ENCODE measurements at places on chromosomes 7 and 10. TPM values are rescaled to one million over a fixed set of nuclear protein-coding genes. Genes with fewer than 3 reads are reported as not detected.

The KCND2 gene
- polyA plus RNA-seq, result not detected

The TMEM139 gene
- polyA plus RNA-seq, result 97.5 TPM

The ABCC2 gene
- polyA plus RNA-seq, result 91.7 TPM

The TEX36 gene
- polyA plus RNA-seq, result not detected

The EBF3 gene
- polyA plus RNA-seq, result 1.4 TPM

The MOGAT3 gene
- 69.3 TPM for polyA plus RNA-seq

The PRPS1L1 gene
- polyA plus RNA-seq, result not detected

The RASA4 gene
- 31.1 TPM for polyA plus RNA-seq

DNA sequence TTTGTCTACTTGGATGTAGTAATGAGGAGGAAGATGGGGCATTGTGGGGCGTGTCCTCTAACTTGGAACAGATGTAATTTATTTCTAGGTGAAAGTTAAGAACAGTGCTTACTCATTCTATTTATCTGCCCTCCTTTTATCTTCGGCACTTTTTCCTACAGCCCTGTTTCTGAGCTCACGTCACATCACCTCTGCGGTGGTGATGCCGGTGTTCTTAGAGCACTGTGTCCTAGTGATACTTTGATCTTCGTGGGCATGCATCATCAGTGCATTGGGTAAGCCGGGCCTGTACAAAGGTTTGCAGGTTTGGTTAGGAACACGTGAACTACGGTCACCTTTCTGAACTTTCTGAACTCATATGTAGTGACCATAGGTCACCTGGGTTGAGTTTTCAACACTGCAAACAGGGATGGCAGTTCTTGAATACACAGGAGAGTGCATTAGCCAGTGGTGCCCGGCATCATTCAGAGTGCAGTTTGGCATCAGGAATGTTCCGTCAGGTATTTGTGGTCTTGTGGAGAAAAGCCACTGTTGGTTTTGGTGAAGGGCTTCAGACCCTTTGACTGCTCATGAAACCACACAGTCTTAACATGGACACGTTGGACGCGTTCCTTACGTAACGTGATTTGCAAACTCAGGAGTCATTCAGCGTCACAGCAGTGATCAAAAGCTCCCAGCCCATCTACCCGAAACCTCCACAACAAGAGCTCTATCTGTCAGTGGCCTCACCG lies 5.6 kb downstream of the POR start:
- DNase-seq, result peak; percentile 97

DNA sequence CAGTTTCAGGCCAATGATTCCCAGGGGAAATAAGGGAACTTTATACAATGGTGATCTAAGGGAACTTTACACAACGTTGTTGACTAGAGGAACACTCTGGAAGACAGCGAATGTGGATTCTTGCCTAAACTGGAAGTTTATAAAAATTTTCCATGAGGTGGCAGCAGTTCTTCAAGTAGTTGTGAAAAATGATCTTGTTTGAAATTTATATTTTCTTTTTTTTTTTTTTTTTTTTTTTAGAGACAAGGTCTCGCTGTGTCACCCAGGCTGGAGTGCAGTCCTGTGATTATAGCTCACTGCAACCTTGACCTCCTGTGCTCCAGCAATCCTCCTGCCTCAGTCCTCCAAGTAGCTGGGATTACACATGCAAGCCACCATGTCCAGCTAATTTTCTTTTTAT lies 32.1 kb upstream of the GTF2I start:
- DNase-seq, result peak; percentile 36

DNA sequence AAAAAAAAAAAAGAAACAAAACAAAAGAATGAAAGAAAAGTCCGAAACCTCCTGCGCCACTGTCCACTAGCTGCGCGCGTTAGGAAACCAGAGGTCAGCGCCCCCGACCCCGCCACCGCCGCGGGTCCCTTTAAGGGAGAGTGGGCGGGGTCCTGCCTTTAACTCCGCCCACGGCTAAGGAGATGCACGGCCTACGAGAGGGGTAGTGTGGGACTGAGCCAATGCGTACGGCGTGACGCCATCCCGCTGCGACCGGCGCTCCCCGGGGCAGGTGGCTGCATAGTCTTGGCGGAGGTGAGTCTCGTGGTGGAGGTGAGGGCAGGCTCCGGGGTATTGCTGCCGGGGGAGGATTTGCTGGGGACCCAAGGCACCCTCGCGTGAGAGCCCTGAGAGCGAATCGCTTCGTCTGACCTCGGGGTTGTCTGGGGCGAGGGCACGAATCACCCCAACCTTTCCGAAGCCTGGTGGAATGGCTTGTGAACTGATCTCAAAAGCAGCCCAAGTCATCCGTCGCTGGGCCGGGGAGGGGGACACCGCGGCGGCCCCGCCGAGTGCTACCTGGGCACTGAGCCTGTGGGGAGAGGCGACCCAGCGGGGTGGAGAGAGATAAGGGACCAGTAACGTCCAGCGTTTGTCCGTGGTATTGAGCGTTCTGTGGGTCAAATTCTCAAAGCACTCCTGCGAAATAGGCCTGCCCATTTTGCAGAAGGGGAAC lies at the start of gene MRPS17:
Gene MRPS17 (plus strand): TSS at position 241 of the 715 bp plus-strand sequence. CDS start 1,319 bp downstream, outside the sequence.
- DNase-seq, result peak; percentile 97

GRCh38 chr10:13959443-13960359 lies 371.0 kb downstream of the FRMD4A start:
- no peak for DNase-seq

DNA sequence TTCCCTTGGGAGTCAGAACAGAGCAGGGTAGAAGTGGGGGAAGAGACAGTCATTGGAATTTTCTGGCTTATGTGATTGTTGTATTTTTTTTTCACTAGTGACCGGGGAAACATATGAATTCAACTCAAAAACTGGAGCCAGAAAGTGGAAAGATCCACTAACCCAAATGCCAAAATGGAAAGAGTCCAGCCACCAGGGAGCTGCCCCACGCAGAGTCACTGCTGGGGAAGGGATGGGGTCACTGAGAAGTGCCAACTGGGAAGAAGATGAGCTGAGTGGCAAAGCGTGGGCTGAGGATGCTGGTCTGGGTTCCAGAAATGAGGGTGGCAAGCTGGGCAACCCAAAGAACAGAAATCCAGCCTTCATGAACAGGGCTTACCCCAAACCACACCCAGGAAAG lies 69.2 kb downstream of the CDHR3 start:
- no peak for DNase-seq

- peak; percentile 29 for DNase-seq
These were observed 393.6 kb upstream of the GALNT17 start for GRCh38 chr7:70738151-70738885.

DNA sequence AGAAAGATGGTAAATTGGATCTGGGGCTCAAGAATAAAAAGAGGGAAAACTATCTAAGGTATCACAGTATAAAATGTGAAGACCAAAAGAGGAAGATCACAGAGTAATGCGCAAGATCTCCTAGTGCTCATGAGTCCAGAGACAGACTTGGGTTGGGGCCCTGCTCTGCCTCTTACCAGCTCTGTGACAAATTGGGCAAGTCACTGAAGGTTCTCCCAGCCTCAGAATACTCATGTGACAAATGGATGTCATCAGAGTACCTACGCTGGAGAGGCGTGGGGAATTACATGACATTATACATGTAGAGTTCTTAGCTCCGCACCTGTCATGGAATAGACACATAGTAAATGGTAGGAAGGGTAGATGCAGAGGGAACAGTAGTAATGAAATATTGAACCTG lies 124.4 kb downstream of the DOCK4 start:
- no peak for DNase-seq

DNA sequence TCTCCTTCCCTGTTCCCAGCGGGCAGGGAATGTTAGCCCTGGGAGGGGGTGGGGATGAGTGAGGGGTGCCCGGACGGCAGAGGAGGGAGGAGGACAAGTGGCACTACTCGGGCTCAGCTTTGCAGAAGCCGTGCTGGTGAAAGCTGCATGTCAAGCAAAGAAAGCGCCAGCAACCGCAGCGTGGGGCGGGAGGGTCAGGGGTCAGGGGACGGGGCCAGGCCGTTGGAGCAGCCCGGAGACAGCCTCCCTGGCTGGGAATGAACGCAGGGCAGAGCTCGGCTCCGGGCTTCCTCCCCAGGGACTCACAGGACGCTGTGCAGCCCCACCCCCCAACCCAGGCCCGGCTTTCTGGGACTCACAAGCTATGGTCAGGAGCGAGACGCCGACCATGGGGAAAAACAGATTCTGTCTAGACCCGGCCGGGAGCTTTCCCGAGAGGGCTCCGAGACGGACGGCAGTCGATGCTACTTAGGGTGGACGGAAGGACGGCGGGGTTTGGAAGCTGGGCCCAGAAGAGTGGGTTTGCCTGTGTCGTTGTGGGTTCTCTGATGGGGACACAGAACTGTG lies 113.4 kb downstream of the VIPR2 start:
- DNase-seq, result no peak

DNA sequence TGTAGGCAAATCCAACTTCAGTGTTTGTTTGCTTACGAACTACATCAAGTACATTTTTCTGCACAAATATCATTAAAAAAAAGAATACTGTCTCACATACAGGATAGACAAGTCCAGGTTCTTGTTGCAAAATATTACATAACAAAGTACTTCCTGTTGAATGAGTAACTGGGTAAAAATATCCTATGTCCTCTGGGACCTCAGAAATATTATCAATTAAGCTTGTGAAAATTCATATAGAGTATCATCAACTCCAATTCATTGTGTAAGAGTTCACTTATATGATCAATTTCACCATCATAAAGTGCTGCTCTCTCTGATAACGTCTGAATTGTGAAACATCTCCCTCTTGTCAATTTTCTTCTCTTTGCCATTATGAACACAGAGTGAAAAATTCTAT lies 22.6 kb downstream of the HERC4 start:
- DNase-seq, result no peak

GRCh38 chr7:42103456-42103855 lies 133.6 kb downstream of the GLI3 start:
- DNase-seq, result no peak

DNA sequence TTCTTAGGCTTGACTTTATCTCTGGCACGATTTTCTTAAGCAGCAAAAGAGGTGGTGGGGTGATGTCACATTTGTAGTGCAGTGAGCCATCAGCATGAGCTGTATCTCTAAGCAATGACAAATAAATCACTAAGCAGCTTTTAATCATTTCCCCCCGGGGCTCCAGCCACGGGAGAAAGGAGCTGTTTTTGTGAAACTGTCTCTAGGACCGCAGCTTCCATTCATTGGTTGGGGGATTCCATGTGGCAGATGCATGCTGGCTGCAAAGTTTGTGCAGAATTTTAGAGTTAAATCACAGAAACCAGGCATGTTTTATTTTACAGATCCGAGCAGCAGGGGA lies 464 bp downstream of the KIAA1217 start:
- peak; percentile 19 for DNase-seq

- no peak for DNase-seq
These were observed 23.5 kb downstream of the DDX50 start for GRCh38 chr10:68924593-68924992.

GRCh38 chr7:13821152-13821787 lies 168.2 kb downstream of the ETV1 start:
- DNase-seq, result no peak

GRCh38 chr7:108415821-108416536 lies 40.3 kb downstream of the NRCAM start:
- DNase-seq, result no peak

GRCh38 chr10:3893901-3894563 lies 109.0 kb upstream of the KLF6 start:
- no peak for DNase-seq
